Right renal cortex interstitium (tissue), 3 donors: ENCODE measurements at places on chromosomes 4 and X.

DNA sequence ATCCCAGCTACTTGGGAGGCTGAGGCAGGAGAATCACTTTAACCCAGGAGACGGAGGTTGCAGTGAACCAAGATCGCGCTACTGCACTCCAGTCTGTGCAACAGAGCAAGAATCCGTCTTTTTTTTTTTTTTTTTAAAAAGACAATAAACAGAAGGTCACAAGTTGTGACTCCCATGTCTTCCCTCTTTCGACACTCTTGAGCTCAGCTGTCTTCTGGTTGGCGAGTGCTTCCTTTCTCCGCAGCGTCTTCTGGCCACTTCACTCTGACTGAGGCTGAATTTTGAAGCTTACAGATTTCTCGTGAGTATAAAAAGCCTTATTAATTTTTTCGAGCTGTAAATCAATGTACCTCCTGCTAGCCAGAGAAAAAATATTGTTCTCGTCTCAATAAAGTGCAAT lies 124.9 kb downstream of the STOX2 start:
- DNase-seq: no peak

DNA sequence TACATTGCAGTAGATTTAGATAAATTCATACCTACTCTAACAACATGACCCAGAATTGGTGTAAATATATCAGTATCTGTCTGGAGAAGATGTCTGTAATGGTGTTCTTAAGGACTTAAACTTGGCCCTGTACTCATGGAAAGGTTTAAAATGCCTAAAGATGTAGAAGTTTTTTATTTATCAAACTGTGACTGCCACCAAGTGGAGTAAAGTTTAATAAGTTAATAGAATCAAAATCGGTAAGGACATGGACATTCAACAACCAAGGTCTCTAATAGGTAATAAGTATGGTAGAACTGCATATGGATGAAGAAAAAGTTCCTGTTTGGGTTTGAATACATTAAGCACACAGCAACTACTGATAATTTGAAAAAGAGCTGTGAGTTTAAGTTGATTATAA lies 474.0 kb upstream of the NDST3 start:
- DNase-seq: no peak

DNA sequence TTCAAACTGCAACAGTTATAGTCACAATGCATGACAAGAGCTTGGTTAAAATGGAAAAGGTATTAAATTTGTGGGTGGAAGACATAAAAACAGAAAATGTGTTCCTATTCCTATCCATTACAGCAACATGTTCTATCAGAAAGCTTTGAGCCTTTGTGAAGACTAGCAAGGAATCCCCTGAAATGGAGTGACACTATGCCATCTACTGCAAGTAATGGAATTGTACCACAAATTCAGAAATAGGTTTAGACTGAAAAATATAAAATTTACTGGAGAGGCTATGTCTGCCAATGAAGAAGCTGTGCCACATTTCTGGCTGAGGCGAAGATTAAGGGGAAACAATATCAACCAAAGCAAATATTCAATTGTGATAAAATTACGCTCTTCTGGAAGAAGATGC lies 247.9 kb downstream of the ADAM29 start:
- no peak for DNase-seq

DNA sequence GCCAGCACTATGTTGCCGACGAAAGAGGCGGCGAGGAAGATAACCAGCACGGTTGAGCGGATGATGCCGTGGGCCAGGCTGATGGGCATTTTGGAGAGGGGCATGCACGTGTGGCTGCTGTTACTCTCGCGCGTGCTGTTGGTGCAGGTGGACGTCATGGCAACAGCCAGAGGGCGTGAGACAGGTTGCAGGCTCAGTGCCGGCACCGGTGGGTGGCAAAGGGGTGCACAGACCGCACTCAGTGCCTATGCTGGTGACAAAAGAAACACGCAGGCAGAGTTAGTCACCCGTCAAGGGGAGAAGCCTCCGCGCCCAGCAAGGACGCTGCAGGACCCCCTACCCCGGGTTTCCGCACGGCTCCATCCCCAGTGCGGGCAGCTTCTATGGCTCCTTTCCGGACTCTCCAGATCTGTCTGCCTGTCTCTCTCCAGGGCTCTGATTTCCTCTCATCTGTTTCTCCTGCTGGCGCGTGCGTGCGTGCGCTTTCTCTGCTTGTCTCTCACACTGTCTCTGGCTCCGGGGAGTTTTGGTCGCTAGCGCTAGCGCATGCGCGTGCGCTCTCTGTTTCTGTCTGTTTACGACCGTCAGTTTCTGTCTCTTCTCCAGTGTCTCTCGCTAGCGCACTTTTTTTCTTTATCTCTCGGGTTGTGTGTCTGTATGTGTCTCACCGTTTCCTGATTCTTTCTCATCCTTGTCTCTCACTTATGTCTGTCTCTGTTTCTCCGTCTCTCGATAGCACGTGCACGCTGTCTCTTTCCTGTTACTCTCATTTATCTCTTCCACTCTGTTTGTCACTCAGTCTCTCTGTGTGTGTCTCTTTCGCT lies 2.1 kb downstream of the GPR101 start:
- DNase-seq: no peak

- DNase-seq: no peak
Measured at GRCh38 chr4:33961761-33962160, 2282.6 kb downstream of the ARAP2 start.

DNA sequence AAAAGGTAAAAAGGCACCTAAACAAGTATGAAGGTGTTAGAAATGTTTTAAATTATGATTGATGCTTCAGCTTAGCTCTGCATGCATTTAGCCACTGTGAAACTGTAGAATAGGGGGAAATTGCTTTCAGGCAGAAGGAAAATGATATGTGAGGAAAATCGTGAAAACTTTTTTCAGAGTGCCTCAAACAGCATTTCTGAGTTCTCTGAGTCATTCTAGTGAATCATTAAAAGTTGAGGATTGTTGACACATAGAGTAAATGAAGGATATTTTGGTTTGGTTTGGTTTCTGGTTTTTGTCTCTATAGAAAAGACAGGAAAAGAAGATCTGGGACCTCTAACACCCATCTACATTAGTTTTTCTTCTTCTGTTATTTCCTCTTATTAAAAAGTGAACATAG lies 332.5 kb upstream of the TRAM1L1 start:
- DNase-seq: no peak

- DNase-seq: no peak
Measured at GRCh38 chrX:31228909-31229308, 157.1 kb upstream of the FTHL17 start.
